Activated naive CD4-positive, alpha-beta T cell treated with anti-CD3 and anti-CD28 coated beads, Interleukin-2, amount 10 ng/mL, durations not matched to agents 7 days and 5 days (primary cell): ENCODE measurements at places on chromosomes 2 and 18.

DNA sequence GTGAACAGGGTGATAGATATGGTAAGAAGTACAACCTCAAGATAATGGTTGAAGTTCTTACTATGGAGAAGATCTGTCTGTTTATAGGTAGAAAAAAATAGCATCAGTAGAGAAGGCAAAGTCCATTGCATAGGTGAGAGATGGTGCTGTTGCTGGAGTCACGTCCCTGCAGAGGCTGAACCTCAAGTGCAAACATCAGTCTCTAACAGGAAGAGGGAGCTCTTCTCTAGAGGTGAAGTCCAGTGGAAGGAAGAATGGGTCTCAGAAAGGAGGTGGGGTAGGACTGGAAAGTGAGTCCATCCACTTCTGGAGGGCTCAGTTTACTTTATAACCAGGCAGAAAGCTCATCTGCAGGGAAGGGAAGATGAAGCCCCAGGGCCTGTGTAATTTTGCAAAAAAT is 337.7 kb downstream of the MEIS1 start:
- H3K36me3 ChIP-seq, result no peaks in the 10 kb centered on the region
- DNase-seq, result no peak
- no peak overlapping the region for H3K27ac ChIP-seq

DNA sequence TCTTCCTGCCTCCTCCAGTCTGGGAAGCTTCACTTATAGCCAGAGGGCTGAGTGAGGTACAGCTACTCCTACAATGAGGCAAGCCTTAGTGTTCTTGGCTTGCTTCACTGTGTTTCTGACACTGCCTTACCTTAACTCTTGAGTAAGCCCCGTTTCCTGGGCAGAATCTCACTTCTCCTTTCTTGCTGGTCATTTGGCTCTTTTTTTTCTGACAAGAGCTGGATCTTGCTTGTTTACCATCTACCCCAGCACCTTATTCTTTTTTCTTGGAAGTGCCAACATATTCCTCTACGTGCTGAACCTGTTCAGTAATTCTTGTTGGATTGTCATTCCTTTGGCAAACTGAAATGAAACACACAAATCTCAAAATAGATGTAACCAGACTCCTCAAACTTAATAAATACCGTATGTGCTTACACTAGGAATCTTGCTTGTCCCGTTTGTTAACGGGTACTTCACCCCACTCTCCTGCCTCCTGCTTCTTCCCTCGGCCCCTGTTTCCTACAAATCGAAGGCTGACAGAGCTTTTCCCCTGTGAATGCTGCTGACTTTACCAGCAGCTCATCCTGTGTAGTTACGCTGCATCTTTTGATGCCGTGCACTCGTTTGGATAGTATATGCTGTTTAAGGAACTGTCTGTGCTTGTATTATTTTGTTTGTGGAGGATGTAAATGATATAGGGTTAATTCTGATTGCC is 132.2 kb downstream of the FMNL2 start:
- no peak overlapping the region for H3K4me3 ChIP-seq
- H3K4me1 ChIP-seq, result peaks cover 3% of the 10 kb centered on the region
- peaks cover 4% of the 10 kb centered on the region for H3K27me3 ChIP-seq
- no peaks in the 10 kb centered on the region for H3K36me3 ChIP-seq

DNA sequence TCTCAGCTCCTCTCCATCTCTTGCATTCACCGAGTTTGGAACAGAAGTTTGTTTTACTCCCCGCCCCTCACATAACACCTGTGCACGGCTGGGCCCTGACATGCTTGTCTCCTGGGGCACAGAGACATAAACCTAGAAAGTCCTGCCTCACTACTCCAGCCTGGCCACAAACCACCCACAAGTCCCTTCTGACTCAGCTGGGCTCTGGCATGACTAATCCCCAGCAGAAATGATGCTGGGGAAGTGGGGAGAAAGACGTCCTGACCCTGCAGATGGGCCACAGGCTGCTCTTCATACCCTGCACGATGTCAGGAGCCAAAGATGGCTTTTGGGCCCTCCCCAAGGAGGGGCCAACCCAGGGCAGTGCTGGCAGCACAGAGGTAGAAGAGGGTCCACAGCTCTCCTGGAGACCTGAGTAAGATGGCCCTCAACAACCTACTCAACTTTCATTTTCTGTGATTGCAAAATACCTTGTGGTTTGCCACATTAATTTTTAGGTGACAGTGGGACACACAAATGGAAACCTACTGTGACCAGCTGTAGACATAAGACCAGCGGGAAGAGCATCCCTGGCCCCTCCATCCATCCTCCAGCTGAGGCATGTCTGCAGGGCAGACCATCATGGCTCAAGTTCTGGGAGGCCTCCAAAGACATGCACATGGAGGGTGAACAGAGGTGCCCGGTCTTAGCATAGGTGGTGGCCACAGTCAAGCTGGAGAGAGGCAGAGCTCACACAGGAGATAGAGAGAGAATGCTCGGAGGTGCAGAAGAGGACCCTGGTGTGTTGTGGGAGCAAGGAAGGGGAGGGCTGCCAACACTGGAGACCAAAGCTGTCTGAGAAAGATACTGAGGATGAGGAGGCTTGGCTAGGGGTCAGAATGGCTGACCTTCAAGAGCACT is 40.0 kb downstream of the DNMT3A start:
- H3K4me1 ChIP-seq, result peaks cover 61% of the 10 kb centered on the region
- peak; percentile 76 for DNase-seq
- H3K36me3 ChIP-seq, result peaks cover 57% of the 10 kb centered on the region
- no peak overlapping the region for H3K4me3 ChIP-seq

- H3K27me3 ChIP-seq, result no peaks in the 10 kb centered on the region
- no peaks in the 10 kb centered on the region for H3K36me3 ChIP-seq
- H3K4me1 ChIP-seq, result no peaks in the 10 kb centered on the region
- no peak overlapping the region for H3K27ac ChIP-seq
These were observed 211.8 kb downstream of the LTBP1 start for GRCh38 chr2:33158482-33159003.

DNA sequence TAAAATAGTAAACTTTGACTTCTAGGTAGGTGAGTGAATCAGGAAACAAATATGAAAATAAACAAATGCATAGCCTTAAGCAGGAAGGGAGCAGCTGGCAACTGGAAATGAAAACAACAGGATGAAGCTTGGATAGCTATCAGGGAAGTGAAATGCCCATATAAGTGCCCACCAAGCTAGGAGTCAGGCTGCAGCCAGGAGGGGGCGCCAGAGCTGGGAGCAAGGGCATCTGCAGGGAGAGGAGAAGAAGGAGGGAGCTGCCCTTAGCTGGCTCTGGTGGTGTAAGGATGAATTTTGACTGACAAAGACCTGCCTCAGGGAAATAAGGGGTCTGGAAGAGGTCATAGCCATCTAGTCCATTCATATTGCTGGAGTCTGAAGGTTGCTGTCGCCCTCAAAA is 298.3 kb downstream of the TDRD15 start:
- peak; percentile 24 for DNase-seq
- no peak overlapping the region for H3K4me3 ChIP-seq
- no peaks in the 10 kb centered on the region for H3K36me3 ChIP-seq
- H3K27me3 ChIP-seq, result no peaks in the 10 kb centered on the region

DNA sequence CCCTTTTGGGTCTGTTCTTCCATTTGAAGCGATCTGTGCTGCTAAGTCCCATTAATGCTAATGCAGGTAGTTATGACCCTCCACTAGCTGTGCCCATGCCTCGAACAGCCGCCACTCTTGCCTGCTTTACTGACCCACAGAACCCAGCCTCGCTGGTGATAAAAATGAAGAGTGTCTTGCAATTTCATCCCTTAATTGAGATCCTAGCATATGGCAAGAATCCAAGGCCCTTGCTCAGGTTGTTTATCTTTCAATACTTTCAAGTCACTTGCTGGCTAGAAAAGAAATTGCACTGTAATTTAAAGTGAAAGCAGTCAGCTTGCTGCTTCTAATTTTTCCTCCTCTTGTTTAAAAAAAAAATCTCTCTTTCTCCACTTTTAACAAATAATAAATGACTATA is 73.6 kb downstream of the ZNF521 start:
- no peaks in the 10 kb centered on the region for H3K36me3 ChIP-seq
- peaks cover 5% of the 10 kb centered on the region for H3K27me3 ChIP-seq
- H3K27ac ChIP-seq, result no peak overlapping the region
- no peak for DNase-seq
- H3K4me3 ChIP-seq, result no peak overlapping the region

DNA sequence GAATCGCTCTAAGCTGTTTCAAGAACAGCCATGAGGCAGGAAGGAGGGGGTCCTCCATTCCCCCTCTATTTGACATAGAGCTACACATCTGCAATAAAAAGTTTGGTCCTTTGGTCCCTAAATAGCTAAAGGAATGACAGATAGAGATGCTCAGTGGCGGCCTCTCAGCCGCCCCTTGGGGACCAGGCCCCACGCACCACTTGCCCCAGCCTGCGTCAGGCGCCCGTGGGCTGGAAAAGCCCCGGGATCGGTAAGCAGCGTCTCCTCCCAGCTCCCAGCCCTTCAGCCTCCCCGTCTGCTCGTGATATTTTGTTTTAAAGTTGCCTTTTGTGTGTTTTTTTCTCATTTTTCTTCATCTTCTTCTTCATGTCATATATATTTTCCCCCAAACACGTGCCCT is 321.0 kb downstream of the CELF4 start:
- no peak for DNase-seq
- no peak overlapping the region for H3K27ac ChIP-seq
- no peaks in the 10 kb centered on the region for H3K4me1 ChIP-seq
- H3K27me3 ChIP-seq, result peaks cover 58% of the 10 kb centered on the region
- no peaks in the 10 kb centered on the region for H3K36me3 ChIP-seq

- H3K4me3 ChIP-seq, result no peak overlapping the region
- H3K27ac ChIP-seq, result no peak overlapping the region
- no peaks in the 10 kb centered on the region for H3K27me3 ChIP-seq
- H3K36me3 ChIP-seq, result no peaks in the 10 kb centered on the region
- DNase-seq, result no peak
- peaks cover 2% of the 10 kb centered on the region for H3K4me1 ChIP-seq
These were observed 47.2 kb upstream of the GPR17 start for GRCh38 chr2:127598711-127599110.

DNA sequence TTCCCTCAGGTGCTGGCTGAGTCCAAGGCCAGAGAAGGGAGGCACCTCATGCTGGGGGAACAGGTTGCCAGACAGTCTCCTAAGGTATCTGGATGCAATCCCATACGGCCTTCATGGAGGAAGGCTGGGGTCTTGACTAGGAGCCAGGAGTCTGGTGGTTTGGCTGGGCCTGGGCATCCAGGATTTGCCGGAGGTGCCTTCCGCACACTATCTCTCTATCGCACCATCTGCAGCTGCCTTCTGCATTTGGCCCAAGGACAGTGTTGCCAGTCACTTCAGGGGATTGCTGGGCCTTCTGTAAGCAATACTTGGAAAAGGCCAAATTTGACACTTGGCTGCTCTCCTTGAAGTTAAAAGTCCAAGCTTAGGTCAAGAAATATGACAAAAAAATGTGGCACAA is 327.2 kb downstream of the EN1 start:
- no peak overlapping the region for H3K4me3 ChIP-seq
- H3K27me3 ChIP-seq, result no peaks in the 10 kb centered on the region
- no peak overlapping the region for H3K27ac ChIP-seq

DNA sequence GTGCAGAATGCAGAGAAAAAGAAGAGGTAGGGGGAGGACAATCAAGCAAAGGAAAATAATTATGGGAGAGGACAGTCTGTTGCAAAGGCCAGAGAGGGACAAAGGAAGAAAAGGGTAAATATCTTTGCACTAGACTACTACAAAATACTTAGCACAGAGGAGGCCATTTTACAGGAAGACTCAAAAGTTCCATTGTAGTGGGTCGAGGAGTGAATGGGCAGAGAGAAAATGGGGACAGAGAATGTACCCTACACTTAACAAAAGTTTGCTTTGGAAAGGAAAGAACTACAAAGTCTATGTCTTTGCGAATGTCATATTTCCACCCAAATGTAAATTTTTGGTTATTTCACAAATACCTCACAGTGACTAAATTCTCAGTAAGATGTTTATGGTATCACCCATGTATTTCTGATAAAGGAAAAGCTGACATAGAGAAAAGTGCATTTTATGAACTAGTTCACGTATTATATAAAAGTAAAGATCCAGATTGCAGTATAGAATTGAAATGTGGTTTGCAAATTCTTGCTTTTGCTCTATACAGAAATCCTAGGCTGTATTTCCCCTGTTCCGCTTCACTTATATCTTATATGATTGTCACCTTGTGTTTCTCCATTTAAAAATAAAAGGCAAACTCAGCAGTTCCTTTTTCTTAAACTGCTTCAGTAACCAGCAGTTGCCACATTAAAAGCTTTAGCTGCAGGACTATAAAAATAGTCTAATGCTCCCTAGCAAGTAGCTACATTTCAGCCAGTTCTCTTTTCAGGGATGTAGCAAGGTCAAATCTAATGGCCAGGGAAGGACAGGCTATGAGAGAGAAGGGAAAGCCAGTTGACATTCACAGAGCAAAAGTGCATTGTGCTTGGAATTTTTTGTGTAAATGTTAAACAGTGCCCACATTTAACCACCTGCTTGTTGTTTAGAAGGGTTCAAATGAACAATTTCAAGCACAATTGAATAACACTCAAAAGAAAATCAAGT is 79.7 kb upstream of the CYTIP start:
- peaks cover 3% of the 10 kb centered on the region for H3K27me3 ChIP-seq
- DNase-seq, result no peak
- no peaks in the 10 kb centered on the region for H3K36me3 ChIP-seq
- no peak overlapping the region for H3K27ac ChIP-seq
- H3K4me1 ChIP-seq, result no peaks in the 10 kb centered on the region

DNA sequence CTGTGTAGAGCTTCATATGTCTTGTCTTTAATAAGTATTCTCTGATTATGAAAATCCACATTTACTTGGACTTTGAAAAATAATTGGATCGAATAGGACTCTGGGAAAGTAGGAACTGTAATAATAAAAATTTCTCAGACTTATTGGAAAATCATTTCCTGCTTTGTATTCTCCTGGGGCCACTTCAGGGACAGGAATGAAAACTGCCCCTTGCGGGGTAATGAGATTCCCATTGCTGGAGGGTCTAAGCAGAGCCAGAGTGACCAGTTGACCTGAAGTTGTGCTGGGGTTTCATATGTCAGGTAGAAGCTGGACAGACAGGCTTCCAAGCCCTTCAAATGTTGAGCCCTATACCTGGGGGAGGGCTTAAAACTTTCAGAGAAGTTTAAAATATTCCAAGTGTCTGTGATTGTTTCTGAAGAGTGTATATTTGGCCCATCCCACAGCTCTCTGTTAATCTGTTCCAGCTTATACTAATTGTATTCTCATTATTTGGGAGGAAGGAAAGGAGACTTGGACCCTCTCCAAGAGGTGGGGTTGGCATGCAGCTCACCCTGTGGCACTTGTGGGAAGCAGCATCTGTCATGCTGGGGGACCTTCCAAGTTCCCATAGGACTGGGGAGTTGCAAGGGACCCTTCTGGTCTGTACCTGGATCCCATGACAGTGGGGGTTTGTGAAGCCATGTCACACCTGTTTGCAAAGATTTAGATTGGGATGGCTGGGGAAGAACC is 268.7 kb upstream of the ATP5MC3 start:
- H3K27ac ChIP-seq, result no peak overlapping the region
- H3K4me1 ChIP-seq, result no peaks in the 10 kb centered on the region
- DNase-seq, result no peak
- no peaks in the 10 kb centered on the region for H3K27me3 ChIP-seq

DNA sequence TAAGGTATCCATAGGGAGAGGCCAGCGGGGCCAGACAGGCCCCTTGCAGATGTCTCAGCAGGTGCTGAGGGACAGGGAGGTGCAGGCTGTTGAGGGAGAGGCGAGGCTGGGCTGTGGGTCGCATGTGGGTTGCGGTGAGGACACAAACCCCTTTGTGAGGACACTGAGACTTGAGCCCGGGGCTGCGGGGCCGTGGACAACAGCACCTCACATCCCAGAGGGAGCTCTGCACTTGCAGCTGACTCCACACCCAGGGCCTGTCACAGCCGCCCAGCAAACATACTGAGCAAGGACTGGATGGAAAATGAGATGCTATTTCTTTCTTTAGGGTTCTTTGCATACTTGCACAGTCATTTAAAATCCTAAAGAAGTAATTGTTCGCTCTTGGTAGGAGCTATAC is 95.3 kb upstream of the NFATC1 start:
- no peaks in the 10 kb centered on the region for H3K4me1 ChIP-seq
- no peaks in the 10 kb centered on the region for H3K27me3 ChIP-seq
- no peak overlapping the region for H3K4me3 ChIP-seq
